ENCODE measurements at places on chromosomes 11 and 22.

DNA sequence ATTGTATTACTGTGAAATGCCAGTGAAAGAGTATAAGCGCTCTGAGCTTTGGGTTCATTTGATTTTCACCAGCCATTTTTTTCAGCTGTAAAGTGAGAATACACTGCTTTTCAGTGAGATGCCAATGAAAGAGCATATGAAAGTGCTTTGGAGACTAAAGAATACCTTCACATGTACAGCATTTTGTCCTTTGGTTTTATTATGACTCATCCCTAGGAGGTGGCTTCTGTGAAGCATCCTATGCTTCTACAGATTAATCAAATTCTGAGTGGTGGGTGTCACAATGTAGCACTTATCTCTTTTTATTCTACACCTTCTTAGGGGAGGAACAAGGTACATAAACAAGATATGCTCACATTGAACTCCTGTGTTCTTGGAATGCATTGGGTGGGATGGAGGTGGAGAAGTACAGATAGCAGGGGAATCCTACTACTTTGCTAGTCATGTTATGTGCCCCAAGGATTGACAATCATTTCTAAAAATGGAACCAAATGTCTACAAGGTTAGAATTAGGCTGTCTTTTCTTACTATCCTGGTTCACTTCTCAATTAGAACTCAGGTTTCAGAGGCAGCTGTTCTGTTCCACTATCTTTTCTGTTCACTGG is 18.7 kb downstream of the TRIM44 start:
- DNase-seq, result no peak

GRCh38 chr11:32821517-32821916 is 8.2 kb upstream of the PRRG4 start:
- DNase-seq, result no peak

- peak; percentile 30 for DNase-seq
These were observed 67.6 kb upstream of the MTMR2 start for GRCh38 chr11:95991545-95991944.

DNA sequence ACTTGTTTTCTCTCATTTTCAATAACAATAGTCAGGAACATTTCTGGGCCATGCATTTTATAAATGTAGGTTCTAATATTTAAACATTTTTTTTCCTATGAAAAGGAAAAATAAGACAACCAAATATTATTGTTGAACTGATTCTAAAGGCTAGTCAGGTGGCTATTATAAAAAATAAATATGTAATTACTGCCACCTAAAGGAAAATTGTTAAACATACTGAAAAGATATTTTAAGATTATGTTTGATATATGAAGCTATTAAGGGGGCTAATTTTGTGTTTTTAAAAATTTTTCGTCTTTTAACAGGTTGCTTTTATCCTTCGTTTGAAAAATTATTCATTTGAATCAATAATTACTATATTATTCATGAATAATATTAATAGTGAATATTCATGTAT is 62.2 kb upstream of the FDX1 start:
- DNase-seq, result peak; percentile 47

DNA sequence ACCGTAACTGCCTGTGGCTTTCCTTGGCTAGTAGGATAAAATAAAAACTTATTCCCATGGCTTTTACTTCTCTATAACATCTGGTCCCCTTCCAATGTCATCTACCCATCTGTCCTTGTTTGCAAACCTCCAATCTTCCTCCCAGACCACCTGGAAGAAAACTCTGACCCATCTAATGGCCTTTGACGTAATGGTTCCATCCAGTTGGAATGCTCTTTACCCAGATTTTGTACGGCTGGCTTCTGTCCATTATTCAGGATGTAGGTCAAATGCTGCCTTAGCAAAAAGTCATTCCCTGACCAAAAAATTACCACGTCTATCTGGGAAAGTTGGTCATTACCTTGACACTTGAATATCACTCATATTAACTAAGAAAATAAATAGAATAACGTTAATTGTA is 577.9 kb upstream of the ANO5 start:
- DNase-seq, result no peak

DNA sequence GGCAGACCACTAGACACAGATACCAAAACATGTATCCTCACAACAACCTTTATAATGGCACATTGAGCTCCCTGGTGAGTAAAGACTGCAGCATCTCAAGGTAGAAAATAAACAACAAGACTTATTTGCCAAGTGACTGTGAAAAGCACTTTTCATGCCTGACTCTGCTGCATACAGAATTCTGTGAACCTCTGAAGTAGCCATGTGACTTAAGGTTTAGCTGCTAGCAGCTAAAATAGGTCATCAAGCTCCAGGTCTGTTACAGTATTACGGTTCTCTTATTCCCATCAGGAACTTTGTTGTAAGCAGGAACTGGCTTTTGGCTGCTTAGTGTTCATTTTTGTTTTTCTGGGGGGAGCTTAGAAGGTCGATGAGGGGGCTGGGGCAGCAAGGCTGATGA is 139.4 kb downstream of the PAX6 start:
- DNase-seq, result no peak

- no peak for DNase-seq
These were observed 572 bp downstream of the ZNF70 start for GRCh38 chr22:23750367-23750713.

GRCh38 chr11:130522284-130522961 is 74.0 kb downstream of the ADAMTS15 start:
- DNase-seq, result peak; percentile 94

- DNase-seq, result peak; percentile 77
These were observed 10.8 kb downstream of the LIF start for GRCh38 chr22:30235687-30236170.

DNA sequence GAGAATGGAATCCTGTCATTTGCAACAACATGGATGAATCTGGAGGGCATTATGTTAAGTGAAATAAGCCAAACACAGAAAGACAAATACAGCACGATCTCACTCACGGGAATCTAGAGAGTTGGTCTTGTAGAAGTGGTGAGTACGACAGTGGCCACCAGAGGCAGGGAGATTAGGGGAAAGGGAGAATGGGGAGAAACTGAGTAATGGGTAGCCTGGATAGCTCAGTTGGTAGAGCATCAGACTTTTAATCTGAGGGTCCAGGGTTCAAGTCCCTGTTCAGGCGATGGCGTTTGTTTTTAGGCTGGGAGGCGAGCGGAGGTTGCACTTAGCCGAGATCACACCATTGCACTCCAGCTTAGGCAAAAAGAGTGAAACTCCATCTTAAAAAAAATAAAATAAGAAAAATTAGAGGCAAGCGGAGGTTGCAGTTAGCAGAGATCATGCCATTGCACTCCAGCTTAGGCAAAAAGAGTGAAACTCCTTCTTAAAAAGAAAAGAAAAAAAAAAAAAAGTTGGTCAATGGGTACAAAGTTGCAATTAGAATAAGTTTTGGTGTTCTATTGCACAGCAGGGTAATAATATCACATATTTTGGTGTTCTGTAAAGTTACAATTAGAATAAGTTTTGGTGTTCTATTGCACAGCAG is 95.7 kb upstream of the UBASH3B start:
- no peak for DNase-seq

- DNase-seq, result no peak
These were observed 9.6 kb upstream of the CDON start for GRCh38 chr11:126072141-126072741.

Data from adipocyte (in vitro differentiated cells).